Natural killer cell treated with Interleukin-12 subunit alpha and Interleukin-12 subunit beta and Interleukin-15 and Interleukin-18, amount 100 ng/mL, for 72 hours (primary cell): ENCODE measurements at places on chromosomes 12 and 14.

DNA sequence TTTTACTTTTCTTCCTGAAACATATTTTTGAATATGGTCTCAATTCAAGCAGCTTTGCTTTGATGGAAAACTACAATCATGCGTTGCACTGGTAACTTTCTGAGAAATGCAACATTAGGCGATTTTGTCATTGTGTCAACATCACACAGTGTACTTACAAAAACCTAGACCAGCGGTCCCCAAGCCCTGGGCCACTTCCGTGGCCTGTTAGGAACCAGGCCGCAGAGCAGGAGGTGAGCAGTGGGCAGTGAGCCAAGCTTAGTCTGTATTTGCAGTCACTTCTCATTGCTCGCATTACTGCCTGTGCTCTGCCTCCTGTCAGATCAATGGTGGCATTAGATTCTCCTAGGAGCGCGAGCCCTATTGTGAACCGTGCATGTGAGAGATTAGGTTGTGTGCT, 163.7 kb upstream of the NOVA1 start:
- DNase-seq = no peak

DNA sequence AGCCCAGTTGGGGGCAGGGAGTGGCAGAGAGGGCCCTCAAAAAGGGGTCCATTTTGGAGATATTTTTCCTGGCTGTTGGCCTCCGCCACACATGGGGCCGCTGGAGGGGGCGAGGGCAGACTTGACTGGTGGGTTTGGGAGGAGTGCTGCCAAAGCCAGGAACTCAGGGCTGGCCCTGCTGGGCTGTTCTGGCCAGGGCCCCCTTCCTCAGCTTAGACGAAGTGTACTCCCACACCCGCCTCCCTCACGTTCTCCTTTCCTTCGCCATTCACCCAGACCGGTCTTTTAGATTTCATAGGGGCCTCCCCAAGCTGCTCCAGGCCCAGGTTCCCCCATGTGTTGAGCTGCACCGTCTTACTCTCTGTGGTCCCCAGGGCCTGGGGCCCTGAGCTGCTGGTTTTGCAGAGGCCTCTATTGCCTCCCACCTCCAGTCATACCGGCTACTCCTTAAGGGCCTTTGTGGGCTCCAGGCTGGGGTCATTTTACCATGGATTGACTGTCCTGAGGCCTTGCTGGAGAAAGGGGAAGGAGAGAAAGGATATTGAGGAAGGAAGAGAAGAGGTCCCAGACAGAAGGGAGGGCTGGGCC, 1.3 kb downstream of the KRT7 start:
- no peak for DNase-seq

DNA sequence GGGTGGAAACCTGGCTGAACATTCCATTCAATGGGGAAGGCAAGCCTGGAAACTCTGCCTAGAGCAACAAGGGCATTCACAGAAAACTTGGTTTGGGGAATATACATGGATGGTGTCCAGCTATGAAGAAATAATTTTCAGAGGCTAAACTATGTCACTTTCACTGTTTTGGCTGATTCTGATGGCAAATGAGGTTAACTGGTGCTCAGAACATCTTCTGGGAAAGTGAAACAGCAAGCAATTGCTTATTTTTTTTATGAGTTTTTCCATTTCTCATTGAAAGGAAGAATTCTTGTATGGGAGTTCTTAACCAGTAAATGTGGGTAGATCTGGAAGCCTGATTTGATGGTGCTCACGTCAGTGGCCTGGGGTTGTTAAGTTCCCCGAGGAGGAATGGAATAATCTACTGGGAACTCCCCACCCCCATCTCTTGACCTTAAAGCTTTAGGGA, 132.8 kb upstream of the BTG1 start:
- DNase-seq = no peak

DNA sequence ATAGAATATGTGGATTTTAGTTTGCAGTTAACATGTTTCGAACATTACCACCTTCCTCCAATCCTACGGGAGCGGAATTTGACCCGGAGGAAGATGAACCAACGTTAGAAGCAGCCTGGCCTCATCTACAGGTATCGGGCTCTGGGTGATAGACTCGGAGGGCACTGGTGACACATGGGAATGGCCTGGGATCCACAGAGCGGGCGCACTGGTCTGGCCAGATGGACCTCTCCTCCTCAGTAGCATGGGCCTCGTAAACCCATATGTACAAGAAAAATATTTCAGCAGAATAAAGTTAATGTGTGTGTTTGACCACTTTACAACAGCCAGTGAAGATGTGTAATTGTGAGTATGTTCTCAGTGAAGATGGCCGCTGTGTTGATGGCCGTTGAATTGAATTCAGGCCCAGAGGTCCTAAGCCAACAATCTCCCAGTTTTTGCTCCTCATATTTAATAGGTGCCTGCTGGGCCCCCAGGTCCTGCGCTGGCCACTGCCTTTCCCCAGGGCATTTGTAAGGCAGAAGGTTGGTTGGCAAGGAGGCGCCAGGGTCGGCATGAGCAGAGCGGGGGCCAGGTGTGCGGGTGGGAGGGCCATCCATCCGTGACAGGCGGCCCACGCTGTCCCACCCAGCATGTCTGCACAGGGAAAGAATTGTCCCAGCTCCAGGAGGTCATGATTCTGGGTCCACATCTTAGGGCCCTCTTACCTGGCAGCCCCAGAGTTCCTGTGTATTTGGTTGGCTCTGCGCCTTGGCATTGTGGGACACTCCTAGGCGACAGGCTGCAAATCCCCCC, 82.0 kb upstream of the DYNC1H1 start:
- no peak for DNase-seq

DNA sequence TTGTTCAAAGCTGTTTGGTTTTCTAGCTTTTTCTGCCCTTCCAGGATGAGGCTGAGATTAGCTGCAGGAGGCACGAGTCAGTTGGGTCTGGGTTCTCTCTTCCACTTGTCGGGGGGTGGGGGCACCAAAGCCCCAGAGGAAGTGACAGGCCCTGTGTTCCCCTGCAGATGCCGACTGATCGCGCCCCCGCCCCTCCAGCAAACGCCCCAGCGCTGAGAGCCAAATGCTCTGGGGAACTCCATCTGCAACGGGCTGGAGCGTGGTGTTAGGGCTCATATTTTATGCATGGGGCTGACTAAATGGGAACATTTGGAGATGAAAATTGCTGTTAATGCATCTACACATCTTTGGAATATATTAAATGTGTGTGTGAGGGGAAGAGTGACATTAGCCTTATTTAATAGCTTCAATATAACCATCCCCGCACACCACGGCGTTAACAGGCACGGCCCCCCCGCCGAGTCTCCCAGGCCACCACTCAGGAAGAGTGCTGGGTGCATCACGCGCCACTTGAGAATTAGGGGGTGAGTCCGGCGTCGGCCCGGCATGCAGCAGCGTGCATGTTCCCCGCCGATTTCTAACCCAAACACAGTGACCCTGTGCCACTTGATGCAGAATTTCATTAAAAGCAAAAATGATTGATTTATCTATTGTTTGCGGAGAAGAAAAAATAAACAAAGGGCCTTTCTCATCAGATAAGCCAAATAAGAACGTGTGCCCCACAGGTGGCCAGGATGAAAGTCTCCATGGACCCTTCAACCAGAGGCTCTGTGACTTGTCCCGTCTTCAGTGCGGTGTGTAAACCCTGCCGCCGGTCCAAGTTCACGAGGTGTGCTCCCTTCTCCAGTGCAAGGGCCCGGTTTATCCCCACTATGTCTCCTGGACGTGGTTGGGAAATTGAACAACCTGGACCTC, 165.0 kb upstream of the RTL1 start:
- no peak for DNase-seq

GRCh38 chr12:69497308-69498026, 27.3 kb downstream of the FRS2 start:
- no peak for DNase-seq

DNA sequence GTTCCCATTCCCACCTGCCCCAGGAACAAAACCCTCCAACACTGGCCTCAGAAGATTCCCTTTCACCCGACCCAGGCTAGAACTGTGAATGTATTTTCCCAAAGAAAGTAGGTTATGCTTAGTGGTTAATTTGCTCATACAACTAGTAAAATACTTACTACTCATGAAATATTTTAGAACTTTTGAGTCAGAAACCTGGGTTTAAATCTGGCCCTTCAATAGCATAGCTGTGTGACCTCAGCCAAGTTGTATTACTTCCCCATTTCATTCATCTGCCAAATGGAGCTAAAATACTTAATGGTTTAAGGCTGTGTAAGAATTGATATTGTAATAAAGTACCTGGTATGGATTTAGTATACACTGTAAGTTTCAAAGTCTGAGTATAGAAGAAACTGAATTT, 69.1 kb upstream of the DNM1L start:
- DNase-seq = no peak
